ENCODE measurements at places on chromosomes 12 and 14.

DNA sequence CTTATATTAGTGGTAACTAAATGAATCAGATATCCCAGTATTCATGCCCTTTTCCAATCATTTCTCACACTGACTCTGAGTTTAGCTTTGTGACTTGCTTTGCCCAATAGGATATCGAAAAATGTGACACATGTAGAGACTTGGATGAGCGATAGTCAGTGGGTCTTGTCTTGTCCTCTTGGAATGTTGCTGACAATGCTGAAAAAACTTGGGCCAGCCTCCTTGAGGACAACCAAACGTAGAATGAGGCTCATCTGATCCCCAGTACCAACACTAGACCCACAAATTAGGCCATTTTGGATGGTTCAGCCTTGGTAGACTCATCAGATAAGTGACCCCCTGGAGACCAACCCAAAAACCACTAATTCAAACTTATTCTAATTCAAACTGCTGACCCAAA, 351.0 kb downstream of the GRIN2B start:
- no peak for DNase-seq

GRCh38 chr14:95185767-95186392, 28.6 kb upstream of the DICER1 start:
- no peak for DNase-seq

- no peak for DNase-seq
These were observed 85.4 kb upstream of the HIF1A start for GRCh38 chr14:61609884-61610283.

DNA sequence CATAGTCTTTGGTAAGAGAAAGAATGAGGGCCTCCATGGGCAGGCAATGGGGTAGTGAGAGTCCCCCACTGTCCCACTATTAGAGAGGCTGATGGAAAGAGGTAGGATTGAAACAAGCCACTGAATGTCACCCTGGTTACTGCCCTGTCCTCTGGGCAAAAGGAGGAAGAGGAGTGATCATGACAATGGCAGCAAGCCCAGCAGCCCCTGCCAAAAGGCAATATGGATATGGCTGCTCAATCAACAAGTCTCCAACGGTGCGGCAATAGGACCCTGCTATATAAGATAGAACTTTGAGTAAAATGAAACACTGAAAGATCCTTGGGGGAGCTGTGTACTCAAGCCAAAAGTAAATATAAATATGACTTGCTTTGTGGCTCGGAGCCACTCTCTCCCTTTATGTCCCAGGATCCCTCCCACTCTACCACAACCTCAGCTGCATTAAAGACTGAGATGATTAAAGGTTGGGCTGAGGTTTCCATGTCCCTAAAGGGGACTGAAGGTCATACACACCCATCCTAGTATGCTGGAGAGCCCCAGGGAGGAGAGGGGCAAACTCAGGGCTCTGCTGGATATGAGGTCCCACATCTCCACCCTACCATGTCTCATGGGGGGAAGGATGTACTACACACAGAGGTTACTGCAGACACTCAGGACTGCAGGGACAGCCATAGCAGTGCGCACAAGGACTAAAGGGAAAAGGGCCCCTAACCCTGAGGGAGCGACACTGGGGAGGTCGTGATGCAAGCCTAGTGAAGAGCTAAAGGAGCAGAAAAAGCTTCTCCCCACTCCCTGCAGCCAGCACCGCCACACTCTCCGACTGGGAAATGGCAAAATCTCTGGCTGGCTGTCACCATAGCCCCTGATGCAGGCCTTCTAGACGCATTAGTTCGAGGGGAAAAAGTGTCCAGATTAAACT, 5.9 kb downstream of the POMT2 start:
- DNase-seq = no peak

DNA sequence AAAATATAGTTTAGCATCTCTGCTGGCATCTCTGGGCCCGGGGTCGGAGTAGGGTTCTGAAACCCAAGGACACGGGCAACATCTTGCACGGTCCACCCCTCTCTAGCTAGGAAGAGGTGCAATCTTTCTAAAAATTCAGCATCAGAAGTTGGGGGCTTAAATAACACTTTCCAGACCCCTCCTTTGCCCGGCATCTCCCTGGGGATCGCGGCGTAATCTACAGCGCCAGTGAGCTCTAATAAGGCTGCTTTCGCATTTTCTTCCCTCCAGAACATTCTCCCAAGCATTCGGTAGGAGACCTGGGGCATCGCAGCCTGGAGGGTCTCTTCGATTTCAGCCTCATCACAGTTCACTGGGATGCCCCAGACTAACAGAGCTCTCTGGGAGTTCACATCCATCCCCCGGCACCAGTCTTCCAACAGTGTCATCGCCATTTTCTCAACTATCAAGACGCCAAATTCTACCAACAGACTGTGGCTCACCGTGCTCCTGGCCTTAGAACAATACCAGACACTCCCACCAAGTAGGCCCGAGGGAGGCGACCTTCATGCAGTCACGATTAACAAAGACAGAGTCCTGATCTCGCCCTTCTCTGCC, 880 bp downstream of the PNMA1 start:
- DNase-seq = no peak

- no peak for DNase-seq
These were observed 21.2 kb upstream of the RDH16 start for GRCh38 chr12:56978397-56979138.
